ENCODE measurements at places on chromosomes 6 and 20.

DNA sequence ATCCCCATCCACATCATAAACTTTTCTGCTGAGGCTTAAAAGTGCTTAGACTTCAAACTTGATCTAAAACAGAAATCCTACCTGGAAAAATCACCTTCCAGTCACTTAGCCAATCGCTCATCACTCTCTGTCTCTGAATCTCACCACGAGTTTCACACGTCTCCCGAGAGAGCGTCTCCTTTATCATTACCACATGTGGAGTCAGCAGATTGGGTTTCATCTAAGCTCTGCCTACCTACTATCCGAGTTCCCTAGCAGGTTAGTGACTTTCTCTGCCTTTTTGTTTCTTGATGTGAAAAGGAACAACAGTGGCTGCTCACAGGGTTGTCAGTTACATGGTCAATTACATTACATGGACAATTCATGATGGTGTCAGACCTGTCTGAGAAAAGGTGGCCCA lies 286.2 kb downstream of the ESR1 start:
- no peak for DNase-seq

GRCh38 chr6:87925373-87926060 lies 122.1 kb upstream of the SPACA1 start:
- no peak for DNase-seq

- no peak for DNase-seq
Measured at GRCh38 chr20:43188861-43189553, 699 bp downstream of the PTPRT start.

DNA sequence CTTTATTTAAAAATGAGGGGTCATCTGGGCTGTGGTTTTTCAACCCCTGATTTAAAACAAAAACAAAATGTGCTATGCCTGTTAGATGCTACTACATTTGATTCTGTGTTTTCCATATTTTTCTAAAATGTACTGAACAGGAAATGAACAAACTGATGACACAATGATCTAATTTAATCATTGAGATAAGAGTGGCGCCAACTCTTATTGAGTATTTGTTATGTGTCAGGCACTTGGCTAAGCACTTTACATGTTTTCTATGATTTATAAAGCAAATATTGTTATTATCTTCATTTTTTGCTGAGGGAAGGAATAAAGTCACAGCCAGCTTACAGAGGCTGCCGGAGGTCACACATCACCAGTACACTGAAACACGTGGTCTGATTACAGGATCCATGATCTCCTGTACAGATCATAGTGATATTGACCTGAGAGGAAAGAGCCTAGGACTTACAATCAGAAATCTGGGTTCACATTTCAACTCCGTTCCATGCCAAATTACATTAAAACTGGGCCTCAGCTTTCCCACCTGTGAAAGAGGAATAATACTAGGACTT lies 166.7 kb downstream of the ESR1 start:
- no peak for DNase-seq

DNA sequence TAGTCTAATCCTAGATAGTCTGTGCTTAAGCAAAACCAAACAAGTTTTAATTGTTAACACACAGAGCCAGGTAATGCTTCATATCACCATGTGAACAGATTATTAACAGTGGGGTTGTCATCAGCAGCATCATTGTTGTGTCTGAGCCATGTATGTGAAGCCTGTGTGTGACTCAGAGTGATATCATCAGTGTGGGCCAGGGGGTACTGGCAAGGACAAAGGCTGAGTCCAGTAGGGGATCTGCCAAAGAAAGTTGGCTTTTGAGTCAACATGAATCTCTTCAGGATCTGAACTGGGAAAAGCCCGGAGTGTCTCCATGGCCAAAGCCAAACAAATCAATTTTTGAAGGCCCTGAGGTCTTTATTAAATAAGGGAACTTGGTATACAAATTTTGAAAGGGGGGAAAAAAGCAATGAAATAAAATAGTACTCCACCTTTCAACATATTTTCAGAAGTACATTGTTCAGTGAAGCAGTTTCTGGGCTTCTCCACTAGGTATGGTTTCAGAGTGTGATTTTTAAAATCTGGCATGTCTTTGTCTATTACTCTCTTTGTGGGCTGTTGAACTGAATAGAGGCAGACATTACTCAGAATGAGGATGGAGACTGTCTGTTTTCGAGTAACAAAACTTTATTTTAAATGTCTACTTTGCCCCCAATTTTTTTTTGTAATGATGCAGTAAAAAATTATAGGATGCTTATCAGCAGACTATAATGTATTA lies 444.2 kb upstream of the JAG1 start:
- DNase-seq = no peak

DNA sequence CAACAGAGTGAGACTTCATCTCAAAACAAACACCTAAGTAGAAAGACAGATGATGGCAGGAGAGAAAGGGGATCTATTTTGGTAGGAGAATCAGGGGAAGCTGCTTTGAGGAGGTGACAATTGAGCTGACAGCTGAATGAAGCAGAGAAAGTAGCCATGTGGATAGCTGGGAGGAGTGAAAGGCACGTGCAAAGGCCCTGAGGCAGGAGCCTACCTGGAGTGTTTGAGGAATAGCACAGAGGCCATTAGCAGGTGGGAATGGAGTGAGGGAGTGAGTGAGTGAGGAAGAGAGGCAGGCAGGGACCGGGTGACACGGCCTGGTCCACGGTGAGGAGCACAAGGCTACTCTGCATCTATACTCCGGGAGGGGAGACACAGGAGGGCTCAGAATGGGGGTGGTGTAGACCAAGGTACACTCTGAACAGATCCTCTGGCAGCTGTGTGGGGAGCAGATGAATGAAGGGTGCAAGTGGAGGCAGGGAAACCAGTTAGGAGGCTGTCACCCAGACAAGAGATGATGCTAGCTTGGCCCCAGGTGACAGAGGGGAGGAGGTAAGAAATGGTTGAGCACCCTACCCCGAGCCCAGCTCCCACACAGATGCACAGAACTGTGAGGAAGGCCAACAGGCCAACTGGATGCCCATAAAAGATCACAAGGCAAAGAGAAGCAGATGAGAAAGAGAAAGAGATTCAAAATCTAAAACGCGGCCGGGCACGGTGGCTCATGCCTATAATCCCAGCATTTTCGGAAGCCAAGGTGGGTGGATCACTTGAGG lies 43.6 kb downstream of the NFATC2 start:
- DNase-seq = no peak

DNA sequence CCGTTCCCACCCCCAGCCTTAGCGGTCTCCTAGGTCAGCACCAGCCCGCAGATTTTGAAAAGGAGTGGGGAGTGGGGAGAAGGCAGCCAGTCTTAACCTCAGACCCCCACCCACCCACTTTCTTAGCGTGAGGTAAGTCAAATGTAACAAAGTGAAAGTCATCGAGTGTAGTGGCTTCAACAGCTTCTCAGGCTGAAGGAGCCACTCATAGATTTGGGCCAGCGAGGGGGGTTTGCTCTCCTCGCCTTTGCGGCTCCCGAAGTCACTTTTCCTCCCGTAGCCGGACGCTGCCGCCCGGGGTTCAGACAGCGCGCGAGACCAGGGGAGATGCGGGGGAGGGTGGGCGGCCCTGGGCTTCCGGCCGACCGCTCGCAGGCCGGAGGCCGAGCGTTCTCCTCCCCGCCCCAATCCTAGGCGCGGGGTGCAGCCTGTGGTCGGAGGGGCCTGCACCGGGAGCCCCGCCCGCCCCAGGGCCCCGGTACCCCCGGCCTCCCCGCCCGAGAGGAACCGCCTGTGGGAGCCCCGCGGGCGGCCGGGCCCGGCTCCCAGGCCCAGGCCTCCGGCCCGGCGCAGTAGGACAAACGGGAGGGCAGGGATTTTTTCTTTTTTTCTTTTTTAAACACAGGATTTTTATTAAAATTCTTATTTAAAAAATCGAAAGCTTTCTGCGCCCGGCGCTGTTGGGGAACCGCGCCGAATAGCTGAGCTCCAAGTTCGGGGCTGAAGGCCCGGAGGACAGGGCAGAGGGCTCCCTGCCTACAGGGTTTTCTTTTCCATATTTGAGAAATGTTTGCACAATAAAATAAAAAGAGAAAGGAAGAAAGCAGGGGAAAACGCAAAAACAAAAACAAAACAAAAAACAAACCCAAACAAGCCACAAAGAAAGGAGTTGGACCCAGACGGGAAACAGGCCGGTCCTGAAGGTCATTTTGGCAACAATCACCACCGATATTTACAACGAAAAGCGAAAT lies 3.2 kb downstream of the NKX2-2 start:
- DNase-seq = no peak

DNA sequence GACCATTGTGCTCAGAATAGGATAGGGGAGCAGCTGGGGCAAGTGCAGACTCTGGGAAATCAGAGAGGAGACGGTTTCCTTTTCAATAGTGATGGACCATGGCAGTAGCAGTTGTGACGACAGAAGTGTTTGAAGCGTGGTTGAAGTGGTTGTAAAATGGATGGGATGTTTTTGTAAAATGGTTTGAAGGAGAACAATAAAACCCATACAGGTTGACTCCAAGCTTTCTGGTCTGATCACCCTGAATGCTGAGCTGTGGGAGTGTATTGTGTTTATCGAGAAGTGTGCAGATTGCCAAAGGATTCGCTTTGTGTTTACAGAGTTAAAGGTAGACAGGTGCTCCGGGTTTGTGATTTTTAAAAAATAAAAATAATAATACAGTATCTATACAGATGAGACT lies 255.2 kb upstream of the SULF2 start:
- DNase-seq = no peak

Measured in fibroblast of skin of left quadriceps (primary cell).